ENCODE measurements at places on chromosomes 1 and 21.
A peak's percentile ranks its signal among the peaks of the same experiment; 100 is the strongest.

GRCh38 chr1:98364544-98364943 is 297.0 kb upstream of the SNX7 start:
- DNase-seq = no peak

DNA sequence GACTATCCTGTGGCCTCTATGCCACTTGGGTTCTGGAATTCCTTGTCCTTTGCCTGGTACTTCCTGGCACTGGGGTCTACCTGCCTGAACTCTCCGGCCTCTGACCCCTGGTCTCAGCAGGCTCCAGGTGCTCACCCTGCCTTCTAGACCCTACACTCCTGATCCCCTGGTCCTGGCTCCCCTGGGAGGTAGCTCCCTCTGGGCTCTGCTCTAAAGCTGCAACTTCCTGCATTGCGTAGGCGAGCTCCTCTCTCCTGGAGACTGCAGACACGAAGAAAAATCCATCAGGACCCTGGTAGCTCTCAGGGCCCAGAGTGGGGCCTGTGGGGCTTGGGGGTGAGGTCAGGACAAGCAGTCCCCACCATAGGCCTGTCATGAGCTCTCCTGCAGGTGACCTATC is 7.8 kb upstream of the PLEKHG5 start:
- no peak for DNase-seq

DNA sequence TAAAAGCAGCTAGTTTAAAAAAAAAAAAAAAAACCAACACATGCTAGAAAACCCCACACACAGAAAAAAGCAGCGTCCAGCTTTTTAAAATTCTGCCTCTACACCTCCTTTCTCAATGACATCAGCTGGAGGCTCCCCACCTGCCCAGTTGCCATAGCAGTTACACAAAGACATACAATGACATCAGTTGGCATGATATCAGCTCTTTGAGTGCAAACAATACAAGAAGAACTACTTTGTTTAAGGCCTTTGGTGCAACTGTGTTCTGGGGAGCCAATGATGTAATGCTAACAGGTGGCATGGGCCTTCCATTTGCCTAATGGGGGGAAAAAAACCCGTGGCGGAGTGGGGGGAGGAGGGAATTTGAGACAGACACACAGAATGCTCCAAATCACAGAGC is 32.9 kb downstream of the DUSP10 start:
- peak; percentile 25 for DNase-seq

DNA sequence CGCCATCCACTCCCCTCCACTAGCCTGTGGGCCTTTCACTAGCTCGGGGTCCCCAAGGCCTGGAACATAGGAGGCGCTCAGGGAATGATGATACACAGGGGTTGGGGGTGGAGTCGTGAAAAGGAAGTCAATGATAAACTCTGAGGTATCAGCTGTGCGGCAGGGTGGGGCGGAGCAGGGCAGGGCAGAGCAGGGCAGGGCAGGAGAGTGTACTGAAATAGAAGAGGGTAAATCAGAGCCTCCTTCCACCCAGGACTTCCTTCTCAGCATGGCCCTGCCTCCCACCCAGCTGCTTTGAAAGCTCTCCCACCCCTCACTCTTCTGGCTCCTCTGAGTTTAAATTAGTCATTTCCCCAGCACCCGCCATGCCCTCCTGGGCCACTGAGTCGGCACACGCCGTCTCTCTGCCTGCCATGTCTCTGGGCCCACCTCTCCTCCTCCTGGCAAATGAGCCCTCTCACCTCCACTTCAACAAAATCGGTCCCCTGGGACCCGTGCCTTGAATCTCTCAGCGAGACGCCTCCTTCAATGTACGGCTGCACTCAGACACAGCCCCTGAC is 16.9 kb downstream of the CAPZB start:
- peak; percentile 60 for DNase-seq

DNA sequence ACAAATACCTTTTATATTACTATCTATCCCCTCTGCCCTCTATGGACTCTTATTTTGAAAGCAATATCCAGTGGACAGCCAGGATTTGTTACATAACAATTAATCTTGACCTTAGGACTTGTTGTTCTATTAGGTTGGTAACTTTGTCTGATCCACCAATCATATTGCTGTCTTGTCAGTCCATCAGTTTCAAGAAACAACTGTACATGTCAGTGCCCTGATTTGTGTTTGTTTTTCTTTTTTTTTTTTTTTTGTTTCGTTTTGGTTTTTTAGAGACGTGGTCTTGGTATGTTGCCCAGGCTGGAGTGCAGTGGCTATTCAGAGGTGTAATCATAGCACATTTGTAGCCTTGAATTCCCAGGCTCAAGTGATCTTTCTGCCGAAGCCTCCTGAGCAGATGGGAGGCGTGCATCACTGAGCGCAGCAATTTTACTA is 1.5 kb upstream of the SCP2 start:
- DNase-seq = no peak

DNA sequence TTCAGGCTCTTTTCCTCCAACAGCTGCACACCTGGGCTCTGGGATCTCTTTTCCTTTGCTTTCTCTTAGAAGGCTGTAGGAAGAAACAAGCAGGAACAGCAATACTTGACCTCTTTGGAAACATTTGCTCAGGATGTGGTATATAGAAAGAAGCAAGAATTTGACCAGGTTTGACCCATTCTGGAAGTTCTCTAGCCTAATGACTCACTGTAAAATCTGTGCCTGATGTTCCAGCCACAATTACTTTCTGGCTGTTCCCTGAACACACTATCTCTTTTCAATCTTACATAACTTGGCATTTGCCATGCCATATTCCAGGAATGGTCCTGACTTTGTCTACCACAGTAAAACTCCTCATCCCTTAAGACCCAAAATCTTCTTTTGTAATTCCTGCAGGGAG is 419.9 kb upstream of the DAB1 start:
- no peak for DNase-seq

DNA sequence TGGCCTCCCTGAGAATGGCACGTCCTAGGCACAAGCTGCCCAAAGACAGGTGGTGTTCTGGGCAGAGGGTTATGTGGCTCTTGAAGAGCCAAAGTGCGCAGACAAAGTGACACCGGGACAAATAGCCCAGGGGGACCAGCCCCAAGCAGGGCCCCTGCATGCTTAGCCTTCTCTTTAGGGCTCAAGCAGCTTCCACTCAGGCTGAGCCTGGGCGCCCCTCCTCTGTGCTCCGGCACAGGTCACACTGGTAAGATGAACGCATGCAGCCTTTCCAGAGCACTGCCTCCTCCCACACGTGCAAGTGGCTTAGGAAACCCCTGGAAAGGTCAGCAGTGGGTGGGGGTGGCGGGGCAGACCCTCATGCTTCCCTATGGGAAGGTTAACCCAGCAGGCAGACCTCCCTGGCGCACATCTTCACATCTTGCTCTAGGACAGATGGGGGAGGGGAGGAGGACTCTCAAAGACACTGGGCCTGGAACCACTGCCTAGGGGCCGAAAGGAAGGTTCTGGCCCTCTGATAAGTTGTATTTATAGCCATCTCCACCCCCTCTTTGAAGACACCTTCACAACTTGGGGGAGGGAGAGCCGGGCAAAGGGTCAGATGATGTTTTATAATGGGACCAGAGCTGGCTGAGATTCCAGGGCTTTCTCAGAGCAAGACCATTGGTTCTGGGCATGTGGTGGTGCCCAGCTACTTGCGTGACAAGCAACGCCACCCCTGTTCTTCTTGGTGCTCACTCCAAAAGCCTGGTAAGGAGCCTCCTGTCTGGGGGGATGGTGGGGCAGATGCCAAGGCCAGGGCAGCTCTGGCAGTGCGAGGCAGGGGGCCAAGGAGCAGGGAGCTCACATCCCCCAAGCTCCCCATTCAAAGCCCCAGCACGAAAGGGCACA is 5.5 kb downstream of the KLHL21 start:
- DNase-seq = no peak

DNA sequence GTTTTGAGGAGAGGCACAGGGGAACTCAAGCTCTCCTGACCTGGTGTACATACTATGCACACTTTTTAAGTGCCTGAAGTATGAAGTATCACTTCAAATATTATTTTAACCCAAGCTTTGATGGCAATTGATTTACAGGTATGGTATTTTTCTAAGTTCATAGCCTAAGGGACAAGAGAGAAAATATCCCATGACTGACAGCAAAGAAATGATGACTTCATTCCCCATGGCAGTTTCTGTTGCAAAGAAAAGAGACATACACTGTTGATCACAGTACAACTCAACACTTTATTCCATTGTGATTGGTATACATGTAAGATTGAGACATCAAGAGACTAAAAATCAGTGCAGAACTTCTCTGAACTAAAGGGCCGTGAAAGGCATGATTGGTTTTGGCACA is 41.8 kb upstream of the BCL10 start:
- no peak for DNase-seq

DNA sequence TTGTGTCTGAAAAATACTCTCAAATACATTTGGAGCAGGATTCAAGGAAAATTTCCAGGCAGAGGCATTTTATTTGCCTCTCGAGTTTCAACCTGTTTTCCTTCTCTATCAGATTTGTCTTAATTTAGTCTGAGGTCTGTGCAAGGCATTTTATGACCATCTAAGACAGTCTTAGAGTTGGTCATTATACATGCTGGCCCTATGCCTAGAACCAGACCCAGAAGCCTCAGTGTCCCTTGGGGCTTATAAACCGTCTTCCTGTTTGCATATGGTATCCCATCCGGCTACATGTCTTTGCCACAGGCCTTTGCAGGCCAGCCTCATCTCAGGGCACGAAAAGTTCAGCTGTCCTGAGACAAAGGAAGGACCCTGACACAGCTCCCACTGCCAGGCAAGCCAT is 346.1 kb downstream of the SIPA1L2 start:
- DNase-seq = no peak

DNA sequence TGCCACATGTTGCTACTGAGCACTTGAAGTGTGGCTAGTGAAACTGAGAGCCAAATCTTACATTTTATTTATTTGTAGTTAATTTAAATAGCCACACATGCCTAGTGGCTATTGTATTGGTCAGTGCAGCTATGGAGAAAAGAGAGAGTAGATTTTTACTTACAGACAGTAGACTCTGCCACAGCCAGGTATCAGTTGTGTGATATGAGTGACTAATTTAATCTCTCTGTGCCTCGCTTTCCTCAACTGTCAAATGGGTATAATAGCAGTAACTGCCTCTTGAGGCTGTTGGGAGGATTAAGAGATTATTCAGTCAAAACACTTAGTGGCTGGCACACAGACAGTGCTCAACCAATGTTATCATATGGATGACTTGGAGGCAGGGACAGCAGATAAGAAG is 49.0 kb downstream of the UBE2T start:
- no peak for DNase-seq

- no peak for DNase-seq
Measured at GRCh38 chr1:210817385-210818275, 316.3 kb downstream of the KCNH1 start.

DNA sequence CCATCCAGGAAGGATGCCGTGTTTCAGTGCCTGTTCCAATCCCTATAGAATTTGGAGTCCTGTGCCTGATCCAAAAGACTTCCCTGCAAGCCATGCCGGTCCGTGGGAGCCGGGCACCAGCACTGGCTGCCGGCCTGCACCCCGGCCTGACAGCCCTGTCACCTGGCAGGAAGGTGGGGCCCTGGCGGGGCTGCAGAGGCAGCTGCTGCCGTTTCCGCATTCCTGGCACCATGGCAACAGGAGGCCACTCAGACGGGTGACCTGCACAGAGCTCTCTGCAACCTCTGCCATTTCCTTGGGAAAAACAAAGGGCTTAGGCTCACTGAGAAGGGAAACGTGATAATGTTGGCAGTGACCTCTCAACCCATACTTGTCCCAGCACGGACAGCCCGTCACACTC is 63.2 kb upstream of the TMEM51 start:
- DNase-seq = no peak

GRCh38 chr1:174399211-174399610 is 48.6 kb upstream of the GPR52 start:
- no peak for DNase-seq

DNA sequence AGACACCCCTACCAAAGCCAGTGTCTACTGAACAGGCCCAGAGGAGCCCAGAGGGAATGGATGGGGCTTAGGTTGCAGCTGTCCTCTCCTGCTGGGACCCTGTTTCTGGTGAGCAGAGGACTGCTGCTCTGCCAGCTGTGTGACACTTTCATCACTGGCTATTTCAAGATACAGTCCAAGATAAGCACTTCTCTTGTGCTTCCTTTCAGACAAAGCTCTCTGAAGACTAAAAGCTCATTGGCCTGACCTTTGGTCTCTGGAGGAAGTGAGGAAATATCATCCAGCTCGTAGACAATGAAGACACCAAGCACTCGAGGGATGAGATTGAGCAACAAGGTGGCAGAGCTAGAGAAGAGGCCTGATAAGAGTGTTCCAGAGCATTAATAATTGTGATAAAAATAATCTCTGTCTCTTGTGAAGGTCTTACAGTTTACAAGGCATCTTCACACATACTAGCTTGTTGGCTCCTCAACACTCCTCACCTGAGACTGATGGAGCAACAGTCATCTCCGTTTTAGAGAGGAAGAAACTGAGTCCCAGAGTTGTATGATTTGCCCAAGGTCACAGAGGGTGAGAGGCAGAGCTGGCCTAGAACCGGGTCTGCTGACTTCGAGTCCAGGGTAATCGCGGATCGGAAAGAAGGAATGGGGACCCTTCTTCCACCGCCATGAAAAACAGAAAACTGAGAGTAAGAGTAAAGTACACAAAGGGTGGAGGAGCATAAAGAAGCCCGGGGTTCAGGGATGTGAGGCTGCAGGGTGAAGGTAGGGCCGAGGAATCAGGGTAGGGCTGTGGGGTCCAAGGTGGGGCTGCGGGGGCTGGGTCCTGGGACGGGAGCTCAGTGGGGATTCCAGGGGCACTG is 666 bp downstream of the PAFAH2 start:
- DNase-seq = peak; percentile 17

DNA sequence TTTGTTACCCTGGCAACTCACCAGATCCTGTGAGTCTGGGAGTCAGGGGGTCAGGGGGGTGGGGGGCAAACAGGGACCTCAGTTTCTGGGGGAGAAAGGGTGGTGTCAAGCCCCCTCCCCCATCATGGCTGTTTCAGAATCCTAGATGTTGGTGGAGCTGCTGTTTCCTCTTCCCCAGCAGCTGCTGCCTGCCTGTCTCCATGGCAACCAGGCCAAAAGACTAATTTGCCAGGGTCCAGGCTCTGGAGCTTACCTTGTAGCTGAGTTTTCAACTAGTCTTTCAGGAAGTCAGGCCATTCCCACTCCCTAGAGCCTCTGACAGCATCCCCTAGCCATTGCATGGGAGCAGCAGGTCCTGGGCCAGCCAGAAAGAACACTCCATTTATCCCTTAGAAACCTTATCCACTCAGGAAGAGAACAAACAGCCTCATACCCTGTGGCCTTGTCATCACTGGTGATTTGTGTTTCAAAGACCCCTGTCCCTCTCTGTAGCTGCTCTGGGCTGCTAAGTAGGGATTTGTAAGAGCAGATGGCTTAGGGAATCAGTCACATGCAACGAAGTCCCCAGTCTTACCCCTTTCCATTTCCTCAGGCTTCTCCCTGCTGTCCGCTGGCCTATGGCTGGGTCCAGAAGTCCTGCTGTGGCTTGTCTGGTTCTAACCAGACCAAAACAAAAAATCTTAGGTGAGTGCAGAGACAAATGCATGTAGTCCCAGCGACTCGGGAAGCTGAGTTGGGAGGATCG is 21.5 kb upstream of the STMN1 start:
- DNase-seq = no peak

GRCh38 chr1:170586321-170587252 is 54.6 kb downstream of the GORAB start:
- DNase-seq = no peak

All from naive thymus-derived CD8-positive, alpha-beta T cell (primary cell).